NCI-H1930 (cell line): ENCODE measurements at places on chromosomes 5 and 9.

GRCh38 chr5:16866273-16866672 lies 69.8 kb downstream of the MYO10 start:
- no peak for DNase-seq

DNA sequence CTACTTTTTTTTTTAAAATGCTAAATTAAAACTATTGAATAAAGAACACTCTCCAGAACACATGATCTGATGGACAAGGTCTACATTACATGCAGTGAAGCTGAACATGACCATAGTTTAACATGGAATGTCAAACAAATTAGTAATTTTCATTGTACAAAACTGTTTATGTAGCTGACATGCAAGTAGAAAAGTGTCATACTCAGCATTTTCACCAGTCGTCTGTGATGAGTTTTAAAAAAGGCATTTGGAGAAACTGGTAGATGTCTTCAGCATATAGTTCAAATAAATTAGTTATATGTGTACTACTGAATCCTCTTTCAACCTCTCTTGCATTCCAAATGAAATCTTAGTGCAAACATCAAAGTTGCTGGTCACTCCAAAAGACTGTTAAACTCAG lies 301.9 kb downstream of the FER start:
- no peak for DNase-seq

- no peak for DNase-seq
Measured at GRCh38 chr5:56251918-56252553, 18.9 kb upstream of the ANKRD55 start.

DNA sequence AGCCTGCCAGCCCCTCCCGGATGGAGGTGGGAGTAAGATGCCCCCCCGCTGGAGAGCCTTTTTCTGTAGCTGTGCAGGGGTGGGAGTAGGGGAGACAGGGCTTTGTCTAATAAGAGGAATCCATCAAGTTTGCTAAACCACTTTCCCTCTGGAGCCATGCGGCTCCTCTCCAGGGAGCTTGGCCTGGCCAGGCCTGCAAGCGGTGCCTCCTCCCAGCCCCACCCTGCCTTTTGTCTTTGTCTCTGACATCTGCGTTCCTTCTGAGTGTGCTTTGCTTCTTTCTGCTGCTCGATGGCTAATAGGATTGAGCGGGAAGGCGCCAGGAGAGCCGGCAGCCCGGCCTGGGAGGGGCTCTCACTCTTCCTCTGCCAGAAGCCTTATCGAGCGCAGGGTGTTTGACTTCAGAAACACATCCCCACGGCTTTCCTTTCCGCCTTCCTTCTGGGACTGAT lies 26.7 kb upstream of the FCN1 start:
- DNase-seq = no peak

GRCh38 chr5:72619251-72619650 lies 112.0 kb upstream of the ZNF366 start:
- DNase-seq = no peak

- no peak for DNase-seq
Measured at GRCh38 chr9:21681641-21682040, 120.8 kb upstream of the MTAP start.
